ENCODE measurements at places on chromosomes 13 and 19.

DNA sequence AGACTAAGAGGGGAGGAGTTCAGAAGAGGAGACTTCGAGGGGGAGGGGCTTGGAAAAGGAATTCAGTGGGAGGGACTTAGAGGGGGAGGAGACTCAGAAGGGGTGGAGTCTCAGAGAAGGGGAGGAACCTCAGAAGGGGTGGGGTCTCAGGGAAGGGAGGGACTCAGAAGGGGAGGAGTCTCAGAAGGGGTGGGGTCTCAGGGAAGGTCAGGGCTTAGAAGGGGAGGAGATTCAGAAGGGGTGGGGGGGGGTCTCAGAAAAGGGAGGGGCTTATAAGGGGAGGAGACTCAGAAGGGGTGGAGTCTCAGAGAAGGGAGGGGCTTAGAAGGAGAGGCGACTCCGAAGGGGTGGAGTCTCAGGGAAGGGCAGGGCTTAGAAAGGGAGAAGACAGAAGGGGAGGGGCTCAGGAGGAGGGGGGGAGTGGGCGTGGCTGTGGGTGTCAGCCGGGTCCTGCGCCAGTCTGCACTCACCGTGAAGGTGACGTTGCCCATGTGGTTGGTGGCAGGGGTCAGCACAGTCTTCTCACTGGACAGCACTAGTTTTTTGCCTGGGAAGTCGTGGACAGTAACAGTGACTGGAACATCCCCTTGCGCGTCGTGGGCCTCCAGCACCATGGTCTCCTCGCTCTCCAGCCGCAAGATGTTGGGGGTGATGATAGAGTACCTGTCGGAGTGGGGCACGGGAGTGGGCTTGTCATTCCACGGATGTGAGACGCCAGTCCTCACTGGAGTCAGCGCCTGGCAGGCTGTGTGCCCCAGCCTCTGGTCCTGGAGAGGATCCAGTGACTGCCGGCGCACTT lies 1.5 kb downstream of the C3 start:
- peak; percentile 55 for DNase-seq

GRCh38 chr13:71218960-71219359 lies 648.0 kb downstream of the DACH1 start:
- peak; percentile 68 for DNase-seq

DNA sequence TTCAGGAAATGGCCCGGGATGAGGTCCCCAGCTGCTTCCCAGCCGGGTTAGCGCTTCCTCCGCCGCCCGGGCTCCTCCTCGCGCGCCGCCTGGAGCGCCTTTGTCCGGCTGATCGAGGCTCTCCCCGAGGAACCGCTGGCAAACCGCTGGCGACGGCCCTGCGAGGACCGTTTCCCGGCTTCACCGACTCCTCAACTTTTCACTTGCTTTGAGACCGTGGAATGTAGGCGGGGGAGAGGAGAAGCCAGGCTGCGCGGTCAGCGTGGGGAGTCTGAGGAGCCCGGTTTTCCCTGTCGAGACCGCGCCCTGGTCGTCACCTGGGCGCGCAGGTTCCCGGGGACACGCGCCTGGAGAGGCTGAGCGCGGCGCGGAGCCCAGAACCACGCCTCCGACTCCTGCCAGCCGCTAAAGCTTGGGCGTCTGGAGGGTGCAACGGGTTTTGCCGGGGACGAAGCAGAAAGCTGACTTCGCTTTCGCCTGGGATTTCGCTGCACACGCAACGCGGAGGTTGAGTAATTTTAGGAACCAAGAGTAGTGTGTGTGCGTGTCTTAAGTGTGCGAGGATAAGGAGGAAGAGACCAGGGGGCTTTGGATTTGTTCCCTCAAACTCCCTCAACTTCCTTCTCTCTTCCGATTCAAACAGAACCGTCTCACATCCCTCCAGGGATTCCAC lies 7.3 kb upstream of the DGKH start:
- peak; percentile 68 for DNase-seq

DNA sequence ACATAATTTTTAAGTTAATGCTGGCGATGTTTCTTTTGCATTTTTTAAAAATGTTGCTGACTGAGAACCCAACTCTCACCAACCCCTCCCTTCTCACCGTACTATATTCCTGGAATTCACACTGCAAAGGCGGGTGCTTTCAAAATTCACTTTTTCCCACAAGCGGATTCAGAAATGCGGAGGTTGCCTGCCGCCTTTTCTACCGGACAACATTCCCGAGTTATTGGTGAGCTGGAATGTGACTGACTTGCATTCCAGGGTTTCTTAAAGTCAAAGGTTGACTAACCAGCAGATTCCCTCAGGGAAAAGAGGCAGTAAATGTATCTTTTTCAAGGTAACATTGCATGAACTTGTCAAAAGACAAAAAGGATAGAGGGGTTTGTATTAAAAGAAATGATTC lies 113.3 kb downstream of the RAB20 start:
- DNase-seq: no peak

DNA sequence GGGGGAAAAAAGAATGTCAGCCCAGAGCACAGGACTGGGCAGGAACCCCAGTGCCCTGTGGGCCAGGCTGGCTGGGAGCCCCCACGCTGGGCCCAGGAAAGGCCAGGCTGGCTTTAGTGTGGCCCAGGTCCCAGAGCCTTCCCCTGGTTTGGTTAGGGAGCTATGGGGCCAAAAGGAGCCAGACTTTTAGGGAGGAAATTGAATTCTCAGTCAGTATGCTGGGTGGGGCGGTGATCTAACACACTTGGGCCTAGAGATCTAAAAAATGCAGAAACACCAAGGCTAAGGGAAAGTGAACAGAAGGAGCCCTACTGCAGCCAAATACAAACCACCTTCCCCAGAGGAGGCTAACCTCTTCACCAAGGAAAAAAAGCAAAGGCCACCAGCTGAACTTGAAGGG lies 137.5 kb downstream of the CRYL1 start:
- DNase-seq: no peak

DNA sequence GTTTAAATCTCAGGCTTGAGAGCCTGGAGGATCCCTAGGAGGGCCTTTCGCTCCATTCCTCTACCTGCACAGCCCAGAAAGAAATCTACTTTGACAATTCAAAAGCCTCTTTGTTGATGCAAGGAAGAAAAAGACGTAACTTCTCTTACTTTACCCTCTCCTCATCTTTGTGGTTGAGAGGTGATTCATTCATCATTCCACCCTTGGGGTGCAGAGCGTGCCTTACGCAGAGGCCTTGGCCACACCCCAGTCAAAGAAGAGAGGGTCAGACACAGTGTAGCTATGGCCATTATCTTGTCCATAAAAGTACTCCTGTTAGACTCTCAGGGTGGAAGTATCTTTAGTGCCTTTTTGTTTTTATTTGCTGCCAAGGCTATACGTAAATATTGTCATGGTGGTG lies 184.0 kb downstream of the IRS2 start:
- DNase-seq: no peak

DNA sequence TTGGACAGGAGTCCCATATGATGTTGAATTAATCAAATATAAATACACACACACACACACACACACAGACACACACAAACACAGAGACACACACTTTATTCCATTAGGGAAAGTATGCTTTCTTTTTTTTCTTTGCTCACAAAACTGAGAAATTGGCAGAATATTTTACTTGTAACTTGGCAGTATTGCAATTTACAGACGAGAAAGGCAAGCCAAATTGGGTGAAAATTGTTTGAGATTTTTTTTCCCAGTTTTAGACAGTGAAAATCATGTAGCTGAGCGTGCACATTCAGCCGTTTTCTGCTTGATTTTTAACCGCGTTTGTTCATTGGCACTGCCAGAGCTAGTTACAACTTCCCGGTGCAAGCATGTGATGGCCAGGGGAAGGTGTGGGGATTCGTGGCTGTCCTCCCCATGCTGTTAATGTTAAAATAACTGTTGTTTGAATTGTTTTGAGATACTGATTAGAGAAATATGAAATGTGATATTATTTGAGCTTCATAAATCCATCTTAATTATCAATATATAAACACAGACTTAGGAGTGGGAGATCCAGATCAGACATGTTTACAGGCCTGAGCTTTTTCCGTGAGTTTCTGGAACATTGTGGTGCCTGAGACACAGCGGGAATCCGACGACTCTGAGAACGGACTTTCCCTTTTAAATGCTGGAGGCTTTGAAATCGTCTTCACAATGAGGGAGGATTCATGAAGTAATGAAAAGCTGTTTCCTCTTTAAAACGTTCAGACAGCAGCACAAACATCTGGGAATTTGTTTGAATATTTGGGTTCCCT lies 125.5 kb downstream of the KCNRG start:
- DNase-seq: peak; percentile 71

- no peak for DNase-seq
Observed at GRCh38 chr13:77114271-77114670, 87.3 kb upstream of the FBXL3 start.

- DNase-seq: no peak
Observed at GRCh38 chr13:41610404-41610803, 153.1 kb downstream of the RGCC start.

DNA sequence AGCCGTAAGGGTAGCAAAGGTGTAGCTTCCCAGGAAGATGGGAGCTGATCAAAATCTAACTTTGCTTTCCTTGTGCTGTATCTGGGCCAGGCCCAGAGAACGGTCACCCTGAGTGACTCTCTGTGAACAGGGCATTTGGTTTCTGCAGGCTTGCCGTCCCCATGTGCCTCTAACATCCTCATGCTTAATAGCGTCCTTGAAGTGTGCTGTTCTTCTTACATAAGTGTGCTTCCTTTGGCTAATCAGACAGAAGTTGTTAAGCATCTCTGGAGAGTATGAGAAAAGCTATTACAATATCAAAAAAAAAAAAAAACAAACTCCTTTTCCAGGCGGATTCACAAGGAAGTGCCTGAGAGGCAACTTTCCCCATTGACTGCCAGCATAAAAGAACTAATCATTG lies 503.7 kb downstream of the DIAPH3 start:
- DNase-seq: no peak

- DNase-seq: peak; percentile 76
Observed at GRCh38 chr13:32019612-32020233, 11.9 kb upstream of the FRY start.

GRCh38 chr19:29390742-29391141 lies 135.1 kb upstream of the VSTM2B start:
- DNase-seq: no peak

- DNase-seq: no peak
Observed at GRCh38 chr19:41233748-41234240, 14.8 kb downstream of the AXL start.

Measured in neural progenitor cell (in vitro differentiated cells).